ENCODE measurements at places on chromosomes 2 and 18.

DNA sequence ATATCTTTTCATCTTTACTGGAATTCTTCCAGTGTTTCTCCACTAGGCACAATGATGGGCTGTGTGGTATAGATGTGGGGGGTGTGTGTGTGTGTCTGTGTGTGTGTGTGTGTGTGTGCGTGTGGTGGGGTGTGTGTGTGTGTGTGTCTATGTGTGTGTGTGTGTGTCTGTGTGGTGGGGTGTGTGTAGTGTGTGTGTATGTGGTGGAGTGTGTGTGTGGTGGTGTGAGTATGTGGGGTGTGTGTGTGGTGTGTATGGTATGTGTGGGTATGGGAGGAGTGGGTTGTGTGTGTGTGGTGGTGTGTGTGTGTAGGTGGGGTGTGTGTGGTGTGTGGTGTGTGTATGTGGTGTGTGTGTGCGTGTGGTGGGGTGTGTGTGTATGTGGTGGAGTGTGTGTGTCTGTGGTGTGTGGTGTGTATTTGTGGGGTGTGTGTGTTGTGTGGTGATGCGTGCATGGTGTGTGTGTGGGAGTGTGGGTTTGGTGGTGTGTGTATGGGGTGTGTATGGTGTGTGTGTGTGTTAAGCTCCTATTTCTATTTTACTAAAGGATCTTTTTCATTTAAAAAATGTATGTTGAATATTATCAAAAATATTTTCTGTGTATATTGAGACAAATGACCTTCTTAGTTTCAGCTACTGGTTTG lies 84.2 kb downstream of the IRS1 start:
- no peak for DNase-seq

GRCh38 chr2:55454121-55454520 lies 34.5 kb upstream of the CCDC88A start:
- no peak for DNase-seq

- no peak for DNase-seq
Observed at GRCh38 chr18:76474824-76475223, 20.2 kb downstream of the ZNF516 start.

GRCh38 chr2:64001382-64002101 lies 17.7 kb downstream of the VPS54 start:
- DNase-seq: no peak

GRCh38 chr2:30334762-30335363 lies 103.5 kb downstream of the LBH start:
- no peak for DNase-seq

- DNase-seq: no peak
Observed at GRCh38 chr2:170576296-170576695, 138.8 kb upstream of the SP5 start.

- DNase-seq: no peak
Observed at GRCh38 chr2:20012032-20012281, 511 bp downstream of the MATN3 start.

- no peak for DNase-seq
Observed at GRCh38 chr2:121234791-121235190, 50.2 kb downstream of the TFCP2L1 start.

GRCh38 chr18:21242780-21243401 lies 859 bp downstream of the GREB1L start:
- no peak for DNase-seq

- no peak for DNase-seq
Observed at GRCh38 chr2:1125217-1125616, 174.6 kb downstream of the SNTG2 start.

DNA sequence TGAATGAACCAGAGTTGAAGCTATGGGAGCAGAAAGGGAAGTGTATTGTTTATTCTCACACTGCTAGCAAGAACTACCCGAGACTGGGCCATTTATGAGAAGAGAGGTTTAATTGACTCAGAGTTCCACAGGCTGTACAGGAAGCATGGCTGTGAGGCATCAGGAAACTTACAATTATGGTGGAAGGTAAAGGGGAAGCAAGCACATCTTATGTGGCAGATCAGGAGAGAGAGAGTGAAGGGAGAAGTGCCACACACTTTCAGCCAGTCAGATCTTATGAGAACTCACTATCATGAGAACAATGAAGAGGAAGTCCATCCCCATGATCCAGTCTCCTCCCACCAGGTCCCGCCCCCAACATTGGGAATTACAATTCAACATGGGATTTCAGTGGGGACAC lies 383.2 kb upstream of the SLC14A2 start:
- DNase-seq: no peak

- DNase-seq: no peak
Observed at GRCh38 chr2:84678214-84678613, 161.9 kb downstream of the DNAH6 start.

GRCh38 chr2:236752096-236752495 lies 182.5 kb downstream of the ACKR3 start:
- DNase-seq: no peak

- peak; percentile 77 for DNase-seq
Observed at GRCh38 chr18:55856229-55856628, 268.2 kb upstream of the TCF4 start.

DNA sequence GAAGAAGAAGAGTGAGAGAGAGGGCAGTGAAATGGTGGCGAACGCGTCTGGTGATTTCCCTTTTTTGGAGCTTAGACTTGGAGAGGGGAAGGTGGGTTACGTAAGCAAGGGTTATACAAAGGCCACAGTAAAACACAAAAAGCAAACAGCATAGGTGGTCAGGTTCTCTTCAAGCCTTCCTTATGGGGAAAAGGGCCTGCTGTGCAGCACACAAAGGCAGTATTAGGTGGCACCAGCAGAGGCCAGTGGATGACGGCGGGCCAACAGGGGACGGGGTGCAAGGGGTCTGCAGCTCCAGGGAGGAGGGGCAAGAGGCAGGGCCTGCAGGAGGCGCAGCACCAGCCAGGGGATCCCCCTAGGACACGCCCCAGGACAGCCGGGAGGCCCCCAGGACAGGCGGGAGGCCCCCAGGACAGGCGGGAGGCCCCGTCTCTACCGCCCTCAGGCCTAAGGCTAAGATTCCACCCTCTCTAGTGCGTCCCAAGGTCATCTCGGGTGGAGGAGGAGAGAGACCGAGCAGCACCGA lies 32.6 kb upstream of the NPC1 start:
- DNase-seq: no peak

- DNase-seq: no peak
Observed at GRCh38 chr2:178479275-178479616, 846 bp upstream of the FKBP7 start.

DNA sequence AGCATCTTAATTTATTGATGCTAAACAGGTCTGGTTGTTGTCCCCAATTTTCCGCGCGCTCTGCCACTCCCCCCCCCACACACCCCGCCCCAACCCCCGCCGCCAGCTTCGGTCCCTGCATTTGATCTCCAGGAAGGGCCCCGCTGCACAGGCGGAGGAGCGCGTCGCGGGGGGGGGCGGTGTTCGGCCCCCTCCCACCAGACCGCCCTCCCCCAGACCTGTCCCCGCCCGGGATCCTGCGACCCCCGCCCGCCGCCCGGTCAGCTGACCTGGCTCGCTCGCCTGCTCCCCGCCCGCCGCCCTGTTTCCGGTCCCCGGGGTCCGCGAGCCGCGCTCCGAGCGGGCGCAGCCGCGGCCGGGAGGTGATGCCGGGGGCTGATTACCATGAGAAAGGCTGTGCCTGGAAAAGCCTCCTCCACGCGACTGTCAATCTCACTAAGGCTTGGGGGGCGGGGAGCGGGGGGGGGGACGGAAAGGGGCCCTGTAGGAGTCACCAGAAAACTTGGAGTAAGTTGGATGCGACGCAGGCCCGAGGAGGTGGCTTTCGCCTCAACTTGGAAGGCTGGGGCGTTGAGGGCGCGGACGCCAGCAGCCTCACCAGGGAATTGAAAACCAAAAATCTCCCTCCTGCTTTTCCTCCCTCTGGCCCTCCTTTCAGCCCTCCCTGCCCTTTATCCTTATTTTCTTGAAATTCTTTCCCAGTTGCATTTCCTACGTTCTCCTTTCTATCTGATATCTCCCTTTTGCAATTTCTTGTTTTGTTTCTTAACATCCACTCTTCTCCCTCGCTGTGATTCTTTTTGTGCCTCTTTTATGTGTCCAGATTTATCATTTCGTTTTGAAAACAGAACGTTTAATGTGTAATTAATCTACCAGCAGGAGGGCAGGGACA lies 4.4 kb upstream of the ZEB2 start:
- no peak for DNase-seq

- no peak for DNase-seq
Observed at GRCh38 chr2:164617466-164617865, 3.8 kb downstream of the GRB14 start.

DNA sequence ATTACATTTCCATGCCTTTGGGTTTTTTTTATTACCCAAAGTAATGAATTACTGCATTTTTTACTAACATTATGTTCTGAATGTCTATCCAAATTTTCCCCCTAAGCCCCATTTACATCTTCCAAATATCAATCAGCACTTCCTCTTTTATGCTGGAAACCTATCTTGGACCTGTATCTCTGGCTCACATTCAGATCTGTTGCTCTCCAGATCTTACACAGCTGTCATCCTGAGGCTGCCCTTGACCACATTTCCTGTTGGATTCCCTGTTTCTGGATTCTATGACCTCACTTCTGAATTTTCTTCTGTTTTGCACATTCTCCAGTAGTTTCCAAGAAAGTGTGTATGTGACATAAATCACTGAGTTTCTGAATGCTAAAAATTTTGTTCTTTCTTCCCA lies 146.7 kb downstream of the PDE1A start:
- peak; percentile 55 for DNase-seq

GRCh38 chr2:39546937-39547336 lies 109.9 kb upstream of the MAP4K3 start:
- no peak for DNase-seq

DNA sequence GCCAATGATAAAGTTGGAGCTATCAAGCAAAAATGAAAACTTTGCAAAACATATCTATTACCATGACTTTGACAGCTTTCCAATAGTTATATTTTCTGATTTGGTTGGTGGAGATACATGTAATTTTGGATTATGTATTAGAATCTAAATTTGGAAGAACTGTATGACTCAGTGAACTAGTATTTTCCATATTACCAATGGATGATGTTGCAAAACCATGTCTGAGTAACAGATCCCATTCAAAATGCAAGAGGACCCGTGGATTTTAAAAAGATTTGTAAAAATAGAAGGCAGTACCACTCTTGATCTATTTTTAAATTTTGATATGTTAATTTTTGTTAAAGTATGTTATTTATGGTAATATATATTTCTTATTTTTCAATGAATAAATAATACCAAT lies 83.0 kb downstream of the TAF4B start:
- peak; percentile 18 for DNase-seq

DNA sequence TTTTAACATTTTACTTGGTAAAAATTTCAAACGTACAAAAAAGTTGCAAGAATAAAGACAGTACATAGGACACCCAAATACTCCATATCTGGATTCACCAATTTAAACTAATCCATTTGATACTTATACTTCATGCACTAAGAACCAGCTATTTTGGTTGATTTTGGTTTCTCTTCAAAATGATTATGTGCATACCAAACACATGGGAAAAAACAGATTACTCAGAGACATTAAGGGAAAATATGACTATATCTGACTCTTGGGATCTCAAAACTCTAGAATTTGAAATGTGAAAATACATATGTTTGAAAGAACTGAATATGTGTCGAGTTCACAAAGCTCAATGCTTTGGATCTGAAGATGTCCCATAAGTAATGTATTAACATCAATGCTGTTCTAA lies 15.5 kb upstream of the MALL start:
- DNase-seq: no peak

DNA sequence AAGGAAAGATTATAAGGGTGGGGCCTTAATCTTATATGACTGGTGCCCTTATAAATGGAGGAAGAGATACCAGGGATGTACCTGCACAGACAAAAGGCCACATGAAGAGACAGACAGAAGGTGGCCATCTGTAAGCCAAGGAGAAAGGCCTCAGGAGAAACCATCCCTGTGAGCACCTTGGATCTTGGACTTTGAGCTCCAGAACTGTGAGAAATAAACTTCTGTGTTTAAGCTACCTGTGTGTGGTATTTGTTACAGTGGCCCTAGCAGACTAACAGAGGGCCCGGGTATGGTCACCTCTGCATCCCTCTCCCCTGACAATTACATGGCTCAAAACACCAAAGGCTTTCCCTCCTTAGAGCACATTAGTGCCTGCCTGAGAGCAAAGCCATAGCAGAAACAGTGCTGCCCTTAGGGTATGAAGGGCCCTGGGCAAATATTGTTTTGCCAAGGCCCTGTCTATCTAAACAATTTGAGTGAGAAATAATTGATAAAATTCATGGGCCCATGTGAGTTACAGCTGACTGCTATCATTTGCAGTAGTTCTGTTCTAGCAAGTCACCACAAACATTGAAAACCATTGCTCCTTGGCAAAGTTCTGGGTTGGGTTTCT lies 109.3 kb upstream of the MYCN start:
- no peak for DNase-seq

GRCh38 chr2:96430394-96430988 lies 74.7 kb downstream of the NEURL3 start:
- no peak for DNase-seq

DNA sequence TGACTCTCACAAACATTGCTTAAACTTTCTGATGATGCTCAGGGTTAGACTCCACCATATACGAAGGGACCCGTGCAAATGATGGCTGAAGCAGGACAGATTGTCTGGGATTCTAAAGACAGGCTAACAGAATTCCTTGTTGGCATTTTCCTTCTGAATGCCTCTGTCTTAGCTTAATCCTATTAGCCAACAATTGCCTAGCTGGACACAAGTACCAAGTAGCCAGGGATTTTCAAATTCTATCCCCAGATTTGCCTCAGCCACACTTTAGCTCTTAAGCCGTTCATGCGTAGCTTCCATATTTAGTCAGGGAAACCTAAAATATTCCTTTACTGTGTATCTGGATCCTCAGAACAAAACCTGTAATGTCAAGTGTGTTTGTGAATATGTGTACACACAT lies 40.0 kb downstream of the COL4A3 start:
- no peak for DNase-seq

GRCh38 chr2:22485486-22485885 lies 899.5 kb upstream of the KLHL29 start:
- no peak for DNase-seq

GRCh38 chr2:44938287-44939105 lies 3.0 kb upstream of the SIX3 start:
- DNase-seq: no peak

- no peak for DNase-seq
Observed at GRCh38 chr18:73679941-73680712, 467.5 kb downstream of the FBXO15 start.

GRCh38 chr2:101427240-101427639 lies 39.9 kb upstream of the CREG2 start:
- no peak for DNase-seq

- no peak for DNase-seq
Observed at GRCh38 chr2:197504512-197504911, 4.3 kb downstream of the HSPE1 start.

- DNase-seq: no peak
Observed at GRCh38 chr2:24544456-24545115, 53.5 kb downstream of the NCOA1 start.

DNA sequence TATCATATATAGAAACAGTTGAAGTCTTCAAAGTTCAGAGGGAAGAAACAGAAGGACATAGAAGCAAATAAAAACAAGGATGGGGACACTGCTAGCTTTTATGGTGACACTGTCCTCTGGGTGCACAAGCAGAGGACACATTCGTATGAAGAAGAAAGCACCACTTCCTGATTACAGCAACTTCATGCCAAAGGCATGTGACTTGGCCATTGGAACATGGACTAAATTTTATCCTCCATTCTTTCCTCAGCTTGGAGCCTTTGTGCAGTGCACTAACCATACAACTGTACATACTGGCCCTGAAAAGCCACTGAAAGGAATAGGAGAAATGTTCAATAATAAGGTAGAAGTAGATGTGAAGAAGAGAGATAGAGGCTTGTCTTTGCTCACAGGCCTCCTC lies 223.3 kb downstream of the MTX2 start:
- no peak for DNase-seq
